ENCODE measurements at places on chromosomes 2 and 18. TPM values are rescaled to one million over a fixed set of nuclear protein-coding genes. Genes with fewer than 3 reads are reported as not detected.

KCNS3 gene
- 5.5 TPM for total RNA-seq

C2orf78 gene
- total RNA-seq, result not detected

PID1 gene
- 5.3 TPM for total RNA-seq

REG3G gene
- total RNA-seq, result not detected

FOXD4L1 gene
- 0.44 TPM for total RNA-seq

ITGA6 gene
- 0.81 TPM for total RNA-seq

KIAA2012 gene
- not detected for total RNA-seq

MATN3 gene
- 0.32 TPM for total RNA-seq

HS6ST1 gene
- 173 TPM for total RNA-seq

FNDC4 gene
- total RNA-seq, result 15.2 TPM

TFPI gene
- total RNA-seq, result 0.59 TPM

TPO gene
- not detected for total RNA-seq

ABCB11 gene
- total RNA-seq, result not detected

KLHL41 gene
- total RNA-seq, result not detected

IL1F10 gene
- total RNA-seq, result not detected

AQP12A gene
- not detected for total RNA-seq

MYO5B gene
- 2.7 TPM for total RNA-seq

GALNT3 gene
- 1.3 TPM for total RNA-seq

ANKRD29 gene
- total RNA-seq, result not detected

C2orf74 gene
- total RNA-seq, result 15.1 TPM

CD207 gene
- total RNA-seq, result 0.51 TPM

GPAT2 gene
- 0.47 TPM for total RNA-seq

EN1 gene
- 0.39 TPM for total RNA-seq

C2orf66 gene
- total RNA-seq, result 0.34 TPM

CPO gene
- not detected for total RNA-seq

RBKS gene
- 1.2 TPM for total RNA-seq

Data from glutamatergic neuron (in vitro differentiated cells).